CD8-positive, alpha-beta memory T cell (primary cell): ENCODE measurements at places on chromosomes 4 and X. TPM values are rescaled to one million over a fixed set of nuclear protein-coding genes. Genes with fewer than 3 reads are reported as not detected.

The USP17L19 gene
- polyA plus RNA-seq: not detected

- no peak overlapping the region for H3K27ac ChIP-seq
- no peaks in the 10 kb centered on the region for H3K27me3 ChIP-seq
- no peaks in the 10 kb centered on the region for H3K4me1 ChIP-seq
- H3K4me3 ChIP-seq: no peak overlapping the region
These were observed 51.4 kb upstream of the RAPGEF2 start for GRCh38 chr4:159051245-159052071.

- H3K4me3 ChIP-seq: no peak overlapping the region
- H3K36me3 ChIP-seq: no peaks in the 10 kb centered on the region
- H3K27ac ChIP-seq: no peak overlapping the region
- H3K27me3 ChIP-seq: no peaks in the 10 kb centered on the region
- H3K4me1 ChIP-seq: peaks cover 7% of the 10 kb centered on the region
- no peak for DNase-seq
These were observed 15.3 kb downstream of the KLHL2 start for GRCh38 chr4:165222651-165222994.

The SLAIN2 gene
- polyA plus RNA-seq: 26.4 TPM

The HTN3 gene
- not detected for polyA plus RNA-seq
